ENCODE measurements at places on chromosomes 2 and 18.

DNA sequence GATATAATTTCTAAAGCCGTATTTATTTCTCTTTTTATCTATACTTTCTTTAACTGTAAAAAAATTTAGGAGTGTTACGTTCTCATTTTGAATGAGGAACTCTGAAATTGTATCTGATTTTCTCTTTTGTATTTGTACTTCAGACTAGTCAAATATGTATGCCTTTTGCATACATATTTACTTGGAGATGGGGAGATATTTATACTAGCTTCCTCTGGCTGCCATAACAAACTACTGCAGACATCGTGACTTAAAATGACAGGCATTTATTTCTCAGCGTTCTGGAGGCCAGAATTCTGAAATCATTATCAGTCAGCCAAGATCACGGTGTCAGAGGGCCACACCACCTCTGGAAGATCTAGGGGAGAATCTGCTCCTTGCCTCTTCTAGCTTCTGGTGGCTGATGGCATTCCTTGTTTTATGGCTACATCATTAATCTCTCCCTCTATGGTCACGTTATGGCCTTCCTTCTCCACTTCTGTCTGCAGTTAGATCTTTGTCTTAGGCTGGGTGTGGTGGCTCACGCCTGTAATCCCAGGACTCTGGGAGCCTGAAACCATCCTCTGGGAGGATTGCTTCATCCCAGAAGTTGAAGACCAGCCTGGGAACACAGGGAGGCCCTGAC lies 8.2 kb downstream of the LCLAT1 start:
- DNase-seq: no peak

GRCh38 chr2:223930103-223930976 lies 14.8 kb downstream of the WDFY1 start:
- no peak for DNase-seq

GRCh38 chr2:160492401-160493226 lies 993 bp downstream of the RBMS1 start:
- DNase-seq: peak; percentile 70

DNA sequence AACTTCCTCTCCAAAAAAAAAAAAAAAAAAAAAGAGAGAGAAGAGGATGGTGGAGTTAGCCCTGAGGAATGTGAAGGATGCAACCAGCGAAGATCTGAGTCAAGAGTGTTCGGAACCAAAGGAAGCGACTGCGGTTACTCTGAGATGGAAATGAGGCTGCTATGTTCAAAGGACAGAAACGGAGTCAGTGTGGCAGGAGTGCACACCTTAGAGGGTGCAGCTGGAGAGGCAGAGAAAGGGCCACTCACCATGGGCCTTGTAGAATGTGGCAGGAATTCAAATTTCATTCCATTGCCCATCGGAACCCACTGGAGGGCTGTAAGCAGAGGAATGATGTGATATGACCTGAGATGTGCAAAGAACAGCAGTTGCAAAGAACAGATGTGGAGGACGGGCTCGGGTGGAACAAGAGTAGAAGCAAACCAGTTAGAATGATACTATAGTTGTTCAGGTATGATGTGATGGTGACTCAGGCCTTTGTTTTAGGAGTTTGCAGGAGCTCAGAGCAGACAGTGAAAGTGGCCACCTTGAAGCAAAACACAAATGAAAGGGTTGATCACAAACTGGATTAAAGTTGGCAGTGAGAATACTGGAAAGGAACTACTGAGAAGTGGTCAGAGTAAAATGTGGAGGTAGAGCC lies 22.6 kb downstream of the ITGA6 start:
- DNase-seq: no peak

GRCh38 chr2:219830353-219830738 lies 202.9 kb downstream of the SLC4A3 start:
- no peak for DNase-seq

- DNase-seq: no peak
Observed at GRCh38 chr2:8636041-8636491, 45.8 kb upstream of the ID2 start.

DNA sequence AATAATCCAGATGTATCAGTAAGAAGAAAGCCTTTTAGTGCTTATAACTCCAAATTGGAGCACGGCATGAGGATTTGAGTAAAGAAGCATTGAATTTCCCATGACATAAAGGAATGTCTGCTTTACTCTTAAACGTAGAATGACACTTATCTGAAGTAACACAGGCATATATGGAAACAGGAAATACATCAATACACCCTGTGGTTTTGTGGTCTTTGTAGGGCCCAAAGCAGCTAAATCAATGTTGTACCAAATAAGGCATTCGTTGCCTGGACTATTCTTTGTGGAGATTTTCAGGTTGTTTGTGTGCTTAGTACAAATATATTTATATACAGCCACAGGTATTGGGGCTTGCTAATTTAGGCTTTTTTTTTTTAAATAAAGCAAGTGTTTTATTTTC lies 660.5 kb downstream of the LRRTM4 start:
- DNase-seq: no peak

GRCh38 chr2:218745559-218746469 lies 35.2 kb downstream of the TTLL4 start:
- DNase-seq: no peak

DNA sequence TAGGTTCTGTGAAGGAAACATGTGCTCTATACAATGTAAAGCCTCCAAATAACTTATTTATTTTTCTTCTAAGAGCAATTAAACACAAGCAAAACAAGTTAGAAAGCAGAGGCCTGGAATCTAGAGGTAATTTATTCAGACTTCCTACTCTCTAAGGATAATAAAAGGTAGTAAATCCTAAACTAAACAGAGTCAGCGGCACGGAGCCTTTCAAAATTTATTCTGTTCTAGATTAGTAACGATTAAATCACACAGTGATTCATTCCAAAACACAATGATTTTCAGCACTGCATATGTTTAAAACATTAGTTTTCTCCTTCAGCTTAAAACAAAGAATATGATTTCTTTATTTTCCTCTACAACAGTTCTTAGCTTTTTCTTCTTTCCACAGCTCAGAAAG lies 160.9 kb downstream of the FBXO15 start:
- DNase-seq: no peak

DNA sequence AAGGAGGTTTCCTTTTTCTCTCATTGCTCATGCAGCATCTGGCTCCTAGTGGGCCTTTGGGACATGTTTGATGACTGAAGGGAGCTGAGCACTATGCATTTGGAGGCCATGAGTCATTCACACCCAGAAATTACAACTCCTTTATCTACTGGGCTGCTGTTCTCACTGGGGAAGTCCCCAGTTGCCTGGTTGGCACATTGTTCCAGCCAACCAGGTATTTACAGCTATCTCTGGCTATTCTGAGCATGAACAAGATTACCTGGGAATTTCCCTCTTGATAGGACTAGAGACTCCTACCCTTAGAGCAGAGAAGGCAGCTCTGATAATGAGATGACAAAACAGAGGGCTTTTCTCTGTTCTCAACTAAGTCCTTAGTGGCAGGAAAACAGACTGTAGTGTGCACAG lies 206.5 kb downstream of the SETBP1 start:
- DNase-seq: no peak

DNA sequence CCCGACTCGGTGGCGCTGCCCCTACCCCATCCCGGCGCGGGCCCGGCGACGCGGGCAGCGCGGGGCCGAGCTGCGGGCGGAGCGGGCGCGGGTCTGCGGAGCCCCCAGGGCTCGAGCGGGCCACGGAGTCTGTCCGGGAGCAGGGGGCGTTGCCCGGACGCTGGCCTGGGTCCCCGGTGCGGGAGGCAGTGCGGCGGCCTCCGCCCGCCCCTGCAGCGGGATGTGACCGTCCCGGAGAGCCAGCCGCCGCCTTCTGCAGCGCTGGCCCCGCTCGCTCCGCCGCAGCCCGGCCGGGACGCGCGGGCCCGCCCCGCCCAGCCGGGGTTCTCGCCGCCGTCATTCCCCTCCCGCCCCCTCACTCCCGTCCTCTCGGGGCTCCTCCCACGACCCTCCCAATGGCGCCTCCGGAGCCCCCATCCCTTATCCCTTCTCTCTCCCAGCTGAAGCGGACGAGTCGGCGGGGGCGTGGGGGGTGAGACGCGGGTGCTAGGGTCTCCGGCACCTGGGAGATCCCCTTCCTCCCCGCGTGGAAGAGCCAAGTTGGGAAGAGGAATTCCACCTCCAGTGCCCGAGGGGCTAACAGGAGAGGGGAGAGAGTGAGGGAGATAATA lies at the start of gene FNDC4:
FNDC4 (minus strand) TSS at position 257 of the 611 bp plus-strand sequence. CDS start 521 bp downstream, outside the sequence.
- DNase-seq: peak; percentile 45

DNA sequence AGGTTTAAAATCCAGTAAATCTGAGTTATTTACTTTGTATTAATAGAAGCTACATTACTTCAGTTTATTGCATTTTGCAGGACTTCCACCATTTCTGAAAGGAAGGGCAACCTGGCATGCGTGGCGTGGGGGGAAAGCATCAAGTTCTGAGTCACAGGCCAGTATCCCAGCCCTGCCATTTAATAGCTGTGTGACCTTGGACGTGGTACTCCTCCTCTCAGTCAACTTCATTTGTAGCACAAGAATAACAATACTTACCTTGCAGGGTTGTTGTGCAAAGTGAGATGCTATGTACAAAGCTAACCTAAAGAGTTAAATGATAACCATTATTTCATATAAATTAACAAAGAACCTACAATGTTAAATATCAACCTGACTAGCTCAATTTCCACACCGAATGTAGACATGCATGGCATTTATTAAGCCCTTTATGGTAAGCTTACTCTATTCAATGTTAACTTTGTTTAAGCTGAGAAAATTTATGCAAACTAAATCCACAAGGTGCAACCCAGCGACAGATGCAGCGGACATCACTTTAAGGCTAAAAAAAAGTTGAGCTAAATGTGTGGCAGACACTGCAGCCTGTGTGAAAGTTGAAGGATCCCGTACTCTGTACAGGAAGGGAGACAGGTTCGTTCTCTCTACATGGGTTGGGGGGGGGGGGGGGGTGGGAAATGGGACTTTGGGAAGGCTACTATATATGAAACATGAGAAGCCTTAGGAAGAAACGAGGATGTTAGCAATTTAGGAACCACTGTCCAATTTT lies 17.2 kb upstream of the STPG4 start:
- no peak for DNase-seq

DNA sequence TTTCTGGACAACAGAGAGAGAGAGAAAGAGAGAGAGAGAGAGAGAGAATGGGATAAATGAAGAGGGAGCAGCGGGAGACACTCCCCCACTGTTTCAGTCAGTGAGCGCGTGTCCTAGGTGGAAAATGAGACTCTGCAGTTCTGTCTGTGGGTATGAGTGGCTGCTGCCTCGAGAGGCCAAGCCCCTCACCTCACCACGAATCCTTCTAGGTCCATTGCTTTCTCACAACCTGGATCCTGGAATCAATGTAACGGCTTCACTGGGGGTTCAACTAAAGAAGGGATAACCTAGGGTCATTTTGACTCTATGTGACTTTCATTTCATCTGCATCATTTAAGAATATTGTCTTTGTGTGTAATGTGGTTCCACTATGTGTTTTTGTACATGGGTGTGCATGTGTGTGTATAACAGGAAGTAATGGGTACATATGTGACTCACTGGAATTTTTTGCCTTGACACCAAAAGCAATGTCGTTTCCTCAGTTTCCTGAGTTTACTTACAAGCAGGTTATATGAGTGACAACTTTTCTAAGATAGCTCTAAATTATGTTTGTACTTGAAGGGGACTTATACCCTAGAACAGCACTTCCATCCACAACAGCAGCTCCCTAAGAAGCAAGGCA lies 221.4 kb upstream of the TRIB2 start:
- no peak for DNase-seq

- DNase-seq: no peak
Observed at GRCh38 chr2:27209621-27210401, 2.0 kb upstream of the ATRAID start.

- no peak for DNase-seq
Observed at GRCh38 chr2:171412571-171413175, 21.1 kb downstream of the METTL8 start.

- DNase-seq: no peak
Observed at GRCh38 chr2:149573760-149574159, 13.8 kb downstream of the MMADHC start.

DNA sequence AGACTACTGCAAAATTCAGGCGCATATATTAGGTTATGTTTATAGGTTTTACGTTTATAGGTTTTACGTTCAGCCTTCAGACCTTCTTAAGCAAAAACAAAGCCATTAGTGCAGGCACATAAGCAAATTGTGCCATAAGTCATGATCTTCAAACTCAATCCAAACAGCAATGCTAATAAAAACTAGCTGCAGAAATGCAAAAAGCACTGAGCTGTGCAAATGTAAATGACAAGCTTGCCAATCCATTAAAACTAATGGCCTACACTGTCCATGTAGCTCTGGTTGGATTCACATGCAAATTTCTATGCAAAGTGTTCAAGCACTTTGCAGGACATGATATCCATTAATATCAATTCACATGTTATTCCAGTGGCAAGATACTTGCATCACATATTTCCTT lies 50.9 kb downstream of the LRPPRC start:
- no peak for DNase-seq

- DNase-seq: no peak
Observed at GRCh38 chr2:16745466-16745865, 79.8 kb upstream of the CYRIA start.

GRCh38 chr18:42635378-42636048 lies 480.0 kb downstream of the RIT2 start:
- DNase-seq: no peak

DNA sequence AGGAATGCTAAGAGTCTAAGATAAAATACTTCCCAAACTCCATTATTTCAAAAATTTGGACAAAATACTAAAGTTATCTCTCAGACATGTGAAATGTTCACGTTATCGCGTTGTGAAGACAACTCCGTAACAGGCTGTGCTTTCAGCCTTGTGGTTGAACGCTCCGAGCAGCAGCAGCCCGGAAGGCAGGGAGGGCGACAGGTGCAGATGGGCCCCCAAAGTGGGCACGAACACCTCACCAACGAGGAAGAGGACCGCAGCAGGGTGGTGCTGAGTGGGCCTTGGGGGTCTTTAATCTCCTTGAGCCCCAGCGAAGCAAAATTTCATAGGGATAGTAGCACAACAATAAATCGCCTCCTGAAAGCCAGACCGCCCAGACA lies 1.0 kb upstream of the FAM110C start:
- DNase-seq: no peak

DNA sequence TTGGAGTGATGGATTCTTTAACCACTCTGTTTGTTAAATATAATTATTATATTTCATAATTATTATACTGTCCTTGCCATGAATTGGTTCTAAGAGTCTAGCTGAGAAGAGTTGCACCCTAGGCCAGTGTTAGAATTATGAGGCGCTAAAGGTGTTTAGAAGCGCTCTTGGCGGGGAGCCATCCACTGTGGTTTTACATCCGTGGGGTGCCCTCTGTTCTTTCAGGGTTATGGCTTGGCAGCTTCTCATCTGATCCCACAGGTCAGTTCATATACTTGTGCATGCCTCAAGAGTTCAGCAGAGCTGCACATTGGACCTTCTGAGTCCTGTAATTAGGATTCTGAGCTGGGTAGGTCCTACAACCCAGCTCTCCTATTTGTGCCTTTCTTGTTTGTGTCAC lies 9.1 kb downstream of the ASAP2 start:
- DNase-seq: no peak

GRCh38 chr2:32485399-32485798 lies 128.6 kb downstream of the BIRC6 start:
- no peak for DNase-seq

DNA sequence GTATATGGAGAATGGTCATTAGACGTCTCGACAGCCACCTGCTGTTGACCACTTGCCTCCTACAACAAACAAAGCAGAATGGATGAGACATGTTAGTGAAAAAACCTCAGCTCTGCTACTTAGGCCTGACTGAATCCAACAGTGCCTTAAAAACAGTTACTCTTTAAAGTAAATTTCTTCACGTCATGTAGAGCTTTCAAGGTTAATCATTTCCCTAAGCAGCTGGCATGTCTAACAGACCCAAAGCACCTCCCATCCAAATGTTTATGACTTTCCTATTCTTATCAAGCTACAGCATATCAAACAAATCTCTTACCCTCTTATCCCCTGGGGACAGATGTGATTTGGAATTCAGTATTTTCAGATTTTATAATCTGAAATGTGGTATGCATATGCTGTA lies 75.6 kb upstream of the ITGB6 start:
- DNase-seq: no peak

Measured in NCI-H345 (cell line).